Activated naive CD4-positive, alpha-beta T cell treated with anti-CD3 and anti-CD28 coated beads, Interleukin-2, amount 10 ng/mL, durations not matched to agents 7 days and 5 days (primary cell): ENCODE measurements at places on chromosomes 16 and 17.

- H3K36me3 ChIP-seq, result no peaks in the 10 kb centered on the region
- DNase-seq, result peak; percentile 67
- H3K4me3 ChIP-seq, result no peak overlapping the region
- no peaks in the 10 kb centered on the region for H3K27me3 ChIP-seq
Measured at GRCh38 chr17:68759343-68760140, 158.4 kb upstream of the FAM20A start.

GRCh38 chr17:9367156-9367555 lies 208.5 kb downstream of the STX8 start:
- H3K27me3 ChIP-seq, result no peaks in the 10 kb centered on the region
- DNase-seq, result no peak
- no peaks in the 10 kb centered on the region for H3K36me3 ChIP-seq
- H3K27ac ChIP-seq, result no peak overlapping the region
- no peak overlapping the region for H3K4me3 ChIP-seq

- no peaks in the 10 kb centered on the region for H3K36me3 ChIP-seq
- no peak for DNase-seq
- no peak overlapping the region for H3K27ac ChIP-seq
- peaks cover 13% of the 10 kb centered on the region for H3K27me3 ChIP-seq
Measured at GRCh38 chr17:65598746-65599145, 37.3 kb upstream of the AXIN2 start.

- H3K4me1 ChIP-seq, result no peaks in the 10 kb centered on the region
- H3K36me3 ChIP-seq, result no peaks in the 10 kb centered on the region
- H3K4me3 ChIP-seq, result no peak overlapping the region
- DNase-seq, result no peak
- H3K27ac ChIP-seq, result no peak overlapping the region
Measured at GRCh38 chr17:12231355-12231682, 210.6 kb downstream of the MAP2K4 start.

GRCh38 chr17:81241648-81242420 lies 2.7 kb downstream of the NDUFAF8 start:
- peak overlapping the region; percentile 50 for H3K4me3 ChIP-seq
- peaks cover 39% of the 10 kb centered on the region for H3K4me1 ChIP-seq
- H3K27ac ChIP-seq, result peak overlapping the region; percentile 62
- no peaks in the 10 kb centered on the region for H3K27me3 ChIP-seq
- DNase-seq, result peak; percentile 77

GRCh38 chr17:9544221-9544620 lies 31.4 kb downstream of the STX8 start:
- DNase-seq, result no peak
- no peaks in the 10 kb centered on the region for H3K4me1 ChIP-seq
- H3K27ac ChIP-seq, result no peak overlapping the region
- H3K36me3 ChIP-seq, result peaks cover 3% of the 10 kb centered on the region
- H3K4me3 ChIP-seq, result no peak overlapping the region

DNA sequence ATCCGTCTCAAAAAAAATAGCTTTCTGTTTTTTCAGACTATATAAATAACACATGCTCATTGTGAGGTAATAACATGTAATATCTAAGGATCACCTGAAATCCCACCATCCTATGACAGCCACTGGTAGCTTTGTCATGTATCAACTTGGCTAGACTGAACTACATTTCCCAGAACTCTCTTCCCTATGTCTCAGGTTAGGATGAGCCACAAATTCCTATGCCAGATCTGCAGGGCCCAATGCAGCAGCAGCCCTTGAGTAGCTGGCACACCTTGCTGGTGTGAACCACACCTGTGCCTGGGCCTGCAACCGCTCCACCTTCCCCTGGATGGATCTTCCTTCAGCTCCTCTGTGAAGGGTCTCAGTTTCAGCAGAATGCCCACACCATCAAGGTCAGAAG lies 28.1 kb downstream of the OGFOD1 start:
- H3K27me3 ChIP-seq, result no peaks in the 10 kb centered on the region
- no peak overlapping the region for H3K4me3 ChIP-seq
- peaks cover 38% of the 10 kb centered on the region for H3K36me3 ChIP-seq
- no peak for DNase-seq
- peaks cover 8% of the 10 kb centered on the region for H3K4me1 ChIP-seq
- no peak overlapping the region for H3K27ac ChIP-seq

- H3K27me3 ChIP-seq, result peaks cover 49% of the 10 kb centered on the region
- no peak overlapping the region for H3K4me3 ChIP-seq
Measured at GRCh38 chr16:49867796-49868668, 12.1 kb upstream of the ZNF423 start.

GRCh38 chr16:11254913-11255736 lies 879 bp downstream of the SOCS1 start:
- H3K4me1 ChIP-seq, result peaks cover 61% of the 10 kb centered on the region
- peak overlapping the region; percentile 91 for H3K27ac ChIP-seq
- peak; percentile 77 for DNase-seq
- peaks cover 4% of the 10 kb centered on the region for H3K27me3 ChIP-seq
- peak overlapping the region; percentile 98 for H3K4me3 ChIP-seq
- peaks cover 48% of the 10 kb centered on the region for H3K36me3 ChIP-seq

GRCh38 chr16:72620348-72620747 lies 427.6 kb downstream of the ZFHX3 start:
- DNase-seq, result no peak
- H3K27ac ChIP-seq, result no peak overlapping the region
- no peak overlapping the region for H3K4me3 ChIP-seq
- no peaks in the 10 kb centered on the region for H3K36me3 ChIP-seq
- no peaks in the 10 kb centered on the region for H3K4me1 ChIP-seq
- no peaks in the 10 kb centered on the region for H3K27me3 ChIP-seq

DNA sequence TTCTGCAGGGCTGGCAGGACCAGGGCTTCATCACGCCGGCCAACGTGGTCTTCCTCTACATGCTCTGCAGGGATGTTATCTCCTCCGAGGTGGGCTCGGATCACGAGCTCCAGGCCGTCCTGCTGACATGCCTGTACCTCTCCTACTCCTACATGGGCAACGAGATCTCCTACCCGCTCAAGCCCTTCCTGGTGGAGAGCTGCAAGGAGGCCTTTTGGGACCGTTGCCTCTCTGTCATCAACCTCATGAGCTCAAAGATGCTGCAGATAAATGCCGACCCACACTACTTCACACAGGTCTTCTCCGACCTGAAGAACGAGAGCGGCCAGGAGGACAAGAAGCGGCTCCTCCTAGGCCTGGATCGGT lies 1.4 kb downstream of the CDK5R1 start:
- DNase-seq, result no peak
- peak overlapping the region; percentile 80 for H3K4me3 ChIP-seq
- H3K4me1 ChIP-seq, result peaks cover 67% of the 10 kb centered on the region
- peaks cover 7% of the 10 kb centered on the region for H3K27me3 ChIP-seq

GRCh38 chr17:71935341-71935740 lies 185.5 kb upstream of the SOX9 start:
- no peaks in the 10 kb centered on the region for H3K4me1 ChIP-seq
- no peak for DNase-seq
- no peak overlapping the region for H3K4me3 ChIP-seq
- no peak overlapping the region for H3K27ac ChIP-seq
- H3K36me3 ChIP-seq, result no peaks in the 10 kb centered on the region
- H3K27me3 ChIP-seq, result no peaks in the 10 kb centered on the region

- peaks cover 50% of the 10 kb centered on the region for H3K4me1 ChIP-seq
- DNase-seq, result no peak
- H3K36me3 ChIP-seq, result peaks cover 22% of the 10 kb centered on the region
- no peak overlapping the region for H3K4me3 ChIP-seq
Measured at GRCh38 chr16:17312094-17312710, 158.6 kb downstream of the XYLT1 start.

- H3K4me1 ChIP-seq, result no peaks in the 10 kb centered on the region
- H3K36me3 ChIP-seq, result no peaks in the 10 kb centered on the region
- DNase-seq, result no peak
- no peak overlapping the region for H3K4me3 ChIP-seq
Measured at GRCh38 chr16:25859645-25860044, 167.9 kb downstream of the HS3ST4 start.

DNA sequence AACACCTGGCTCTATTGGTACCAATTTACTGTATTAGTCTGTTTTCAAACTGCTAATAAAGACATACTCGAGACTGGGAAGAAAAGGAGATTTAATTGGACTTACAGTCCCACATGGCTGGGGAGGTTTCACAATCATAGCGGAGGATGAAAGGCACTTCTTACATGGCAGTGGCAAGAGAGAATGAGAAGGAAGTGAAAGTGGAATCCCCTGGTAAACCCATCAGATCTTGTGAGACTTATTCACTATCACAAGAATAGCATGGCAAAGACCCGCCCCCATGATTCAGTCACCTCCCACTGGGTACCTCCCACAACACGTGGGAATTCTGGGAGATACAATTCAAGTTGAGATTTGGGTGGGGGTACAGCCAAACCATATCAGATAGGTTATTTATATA lies 22.6 kb upstream of the GOSR1 start:
- no peaks in the 10 kb centered on the region for H3K4me1 ChIP-seq
- no peak for DNase-seq
- H3K36me3 ChIP-seq, result peaks cover 36% of the 10 kb centered on the region

- no peak for DNase-seq
- no peak overlapping the region for H3K4me3 ChIP-seq
- no peaks in the 10 kb centered on the region for H3K27me3 ChIP-seq
Measured at GRCh38 chr17:32388613-32389459, 38.9 kb downstream of the ZNF207 start.

DNA sequence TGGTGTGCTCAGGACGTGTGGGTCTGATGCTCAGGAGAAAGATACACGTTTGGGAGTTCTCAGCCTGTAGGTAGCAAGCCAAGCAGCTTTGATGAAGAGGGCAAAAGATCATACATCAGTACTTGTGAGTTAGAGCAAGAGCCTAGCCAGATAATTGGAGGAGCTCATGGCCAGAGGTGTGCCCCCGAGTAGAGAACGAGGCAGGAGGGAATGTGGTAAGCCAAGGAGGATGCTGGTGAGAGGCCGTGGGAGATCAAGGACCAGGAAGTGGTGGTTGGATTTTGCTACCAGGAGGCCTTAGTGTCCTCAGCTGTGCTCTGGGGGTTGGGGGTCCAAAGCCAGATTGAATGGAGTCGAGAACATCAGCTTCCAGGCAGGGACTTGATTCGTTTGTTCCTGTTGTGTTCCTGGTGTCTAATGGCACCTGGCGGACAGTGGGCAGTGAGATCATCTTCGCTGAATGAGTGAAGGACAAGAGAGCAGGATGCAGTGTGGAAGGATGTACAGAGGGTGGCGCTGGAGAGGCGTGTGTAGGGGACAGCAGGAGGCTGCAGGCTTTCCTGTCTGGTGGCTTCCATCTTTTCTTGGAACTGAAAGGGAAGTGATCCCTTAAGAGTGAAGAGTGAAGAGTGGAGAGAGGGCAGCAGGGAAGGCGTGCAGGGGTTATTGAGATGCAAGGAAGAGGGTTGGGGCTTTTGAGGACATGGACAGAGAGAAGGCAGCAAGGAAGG lies 11.6 kb downstream of the FBXL19 start:
- H3K27me3 ChIP-seq, result no peaks in the 10 kb centered on the region
- H3K4me1 ChIP-seq, result peaks cover 25% of the 10 kb centered on the region
- no peak overlapping the region for H3K27ac ChIP-seq
- DNase-seq, result peak; percentile 66

- DNase-seq, result no peak
- peaks cover 34% of the 10 kb centered on the region for H3K36me3 ChIP-seq
- peaks cover 13% of the 10 kb centered on the region for H3K4me1 ChIP-seq
- H3K27me3 ChIP-seq, result no peaks in the 10 kb centered on the region
Measured at GRCh38 chr17:12089809-12090384, 69.2 kb downstream of the MAP2K4 start.

GRCh38 chr17:49292901-49293300 lies 62.3 kb upstream of the PHOSPHO1 start:
- H3K27me3 ChIP-seq, result no peaks in the 10 kb centered on the region
- no peaks in the 10 kb centered on the region for H3K4me1 ChIP-seq
- DNase-seq, result no peak
- peaks cover 8% of the 10 kb centered on the region for H3K36me3 ChIP-seq
- no peak overlapping the region for H3K27ac ChIP-seq

DNA sequence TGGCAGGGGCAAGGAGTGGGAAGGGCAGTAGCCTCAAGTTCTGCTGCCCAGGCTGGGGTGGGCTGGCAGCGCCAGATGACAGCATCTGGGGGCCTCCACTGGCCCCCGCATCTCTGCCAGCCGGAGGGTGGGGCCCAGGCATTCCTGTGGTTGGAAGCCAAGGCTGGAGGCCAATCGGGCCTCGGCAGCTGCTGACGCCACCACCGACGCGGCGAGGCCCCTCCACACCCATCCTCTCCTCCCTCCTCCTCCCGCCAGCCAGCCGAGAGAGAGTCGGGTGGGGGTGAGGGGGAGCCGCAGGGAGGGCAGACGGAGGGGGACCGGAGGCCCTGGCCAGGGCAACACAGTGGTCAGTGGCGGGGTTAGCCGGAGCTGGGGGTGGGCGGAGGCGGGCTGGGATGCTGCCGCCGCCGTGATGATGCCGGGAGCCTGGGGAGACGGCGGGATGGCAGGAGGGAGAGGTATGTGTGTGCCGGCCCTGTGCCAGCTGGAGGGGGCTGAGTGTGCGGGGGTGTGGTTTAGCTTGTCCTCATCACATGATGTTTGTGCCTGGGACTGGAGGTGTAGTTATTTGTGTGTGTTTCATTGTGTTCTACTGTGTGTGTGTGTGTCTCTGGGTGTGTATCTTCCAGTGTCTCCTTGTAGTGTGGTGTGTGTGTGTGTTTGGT lies 36.6 kb downstream of the ARHGAP23 start:
- no peak overlapping the region for H3K4me3 ChIP-seq
- no peaks in the 10 kb centered on the region for H3K36me3 ChIP-seq

DNA sequence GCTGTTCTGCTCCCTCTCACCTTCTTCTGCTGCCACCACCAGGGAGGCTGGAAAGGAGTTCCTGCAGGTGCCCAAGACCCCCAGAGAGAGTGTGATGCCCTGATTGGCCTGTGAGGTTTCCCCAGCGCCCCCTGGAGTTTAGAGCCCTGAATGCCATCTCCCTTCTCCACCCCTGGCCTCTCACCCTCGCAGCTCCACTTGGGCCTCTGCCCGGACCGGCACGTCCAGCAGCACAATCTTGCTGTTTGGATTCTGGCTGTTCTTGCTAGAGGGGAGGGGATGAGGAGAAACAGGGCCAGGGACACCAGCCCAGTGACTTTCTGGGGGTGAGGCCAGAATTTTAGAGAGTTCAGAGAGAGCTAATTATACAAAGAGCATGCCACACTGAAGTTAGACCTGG lies 12.5 kb upstream of the FAM171A2 start:
- no peak overlapping the region for H3K4me3 ChIP-seq
- H3K4me1 ChIP-seq, result no peaks in the 10 kb centered on the region
- H3K27me3 ChIP-seq, result peaks cover 61% of the 10 kb centered on the region

DNA sequence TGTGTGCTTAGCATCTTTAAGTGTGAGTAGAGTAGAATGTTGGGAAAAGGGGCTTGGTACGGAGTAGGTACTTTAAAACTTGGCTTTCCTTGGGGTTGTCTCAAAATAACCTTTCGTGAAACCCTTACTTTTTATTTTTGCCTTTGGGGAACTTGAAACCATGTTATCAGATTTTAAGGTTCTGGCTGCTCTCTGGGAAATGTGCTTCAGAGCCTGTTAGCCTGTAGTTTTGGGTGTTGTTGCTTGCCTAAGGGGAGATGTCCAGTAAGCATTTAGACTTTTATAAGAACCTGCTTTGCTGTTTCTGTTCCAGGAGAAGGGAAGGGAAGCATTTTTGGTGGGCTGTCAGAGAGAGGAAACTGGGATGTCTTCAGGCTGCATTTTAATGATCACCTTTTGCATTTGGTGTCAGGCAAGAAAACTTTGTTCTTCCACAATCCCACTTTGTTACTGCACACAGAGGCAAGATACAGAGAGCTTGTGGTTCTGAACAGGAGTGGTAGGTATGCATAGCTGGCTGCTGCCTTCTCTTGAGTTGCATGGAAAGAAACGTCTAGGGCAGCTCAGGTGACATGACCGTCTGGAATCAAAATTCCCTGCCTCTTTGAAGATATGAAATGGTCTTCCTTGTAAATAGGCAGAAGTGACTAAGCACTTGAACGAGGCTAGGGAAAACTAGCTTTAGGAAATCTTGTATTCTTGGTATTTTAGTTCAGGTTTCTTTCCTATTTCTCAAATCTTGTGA lies 1.7 kb downstream of the RABEP1 start:
- DNase-seq, result no peak
- peaks cover 38% of the 10 kb centered on the region for H3K4me1 ChIP-seq
- peak overlapping the region; percentile 94 for H3K4me3 ChIP-seq
- H3K27ac ChIP-seq, result peak overlapping the region; percentile 15
- H3K27me3 ChIP-seq, result peaks cover 6% of the 10 kb centered on the region
- H3K36me3 ChIP-seq, result peaks cover 11% of the 10 kb centered on the region
